ENCODE measurements at places on chromosomes 2 and 18.

DNA sequence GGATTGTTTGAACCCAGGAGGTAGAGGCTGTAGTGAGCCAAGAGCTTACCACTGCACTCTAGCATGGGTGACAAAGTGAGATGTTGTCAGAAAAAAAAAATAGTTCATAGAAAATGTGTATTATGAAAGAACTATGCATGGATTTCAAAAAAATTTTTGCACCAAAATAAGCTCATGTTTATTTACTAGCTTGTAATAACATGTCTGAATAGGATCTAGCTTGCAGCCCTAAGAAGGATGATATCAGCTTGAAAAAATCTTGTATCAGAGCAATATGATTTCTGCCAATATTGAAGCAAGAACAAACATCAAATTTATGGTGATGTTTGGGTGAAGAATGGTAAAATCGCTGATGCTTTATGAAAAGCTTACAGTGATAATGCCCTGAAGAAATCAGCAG lies 97.0 kb upstream of the RFX8 start:
- no peak overlapping the region for H3K4me3 ChIP-seq
- H3K36me3 ChIP-seq: peaks cover 2% of the 10 kb centered on the region
- H3K27ac ChIP-seq: no peak overlapping the region
- DNase-seq: no peak
- peaks cover 44% of the 10 kb centered on the region for H3K4me1 ChIP-seq
- H3K27me3 ChIP-seq: peaks cover 4% of the 10 kb centered on the region

DNA sequence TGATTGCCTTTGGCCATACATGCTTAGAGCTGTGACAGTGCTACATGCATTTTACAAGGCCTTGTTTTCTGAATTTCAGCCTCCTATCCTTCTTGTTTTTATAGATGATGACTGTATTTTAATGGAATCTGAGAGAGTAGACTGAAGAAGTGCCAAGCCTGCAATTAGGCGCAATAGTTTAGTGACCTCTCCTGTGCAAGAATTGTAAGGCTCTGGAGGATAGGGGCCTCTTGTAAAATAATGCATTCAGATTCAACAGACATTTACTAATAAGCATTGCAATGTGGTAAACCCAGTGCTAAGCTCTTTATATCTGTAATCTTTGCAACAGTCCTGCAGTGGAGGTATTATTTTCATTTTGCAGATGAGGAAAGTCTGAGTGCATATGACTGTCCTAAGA lies 105.5 kb downstream of the TDRD15 start:
- no peak overlapping the region for H3K4me3 ChIP-seq
- H3K4me1 ChIP-seq: no peaks in the 10 kb centered on the region
- no peaks in the 10 kb centered on the region for H3K27me3 ChIP-seq
- no peaks in the 10 kb centered on the region for H3K36me3 ChIP-seq

GRCh38 chr2:172086241-172087206 lies 1.2 kb downstream of the DLX1 start:
- DNase-seq: no peak
- H3K27me3 ChIP-seq: peaks cover 90% of the 10 kb centered on the region
- peaks cover 1% of the 10 kb centered on the region for H3K36me3 ChIP-seq
- H3K4me3 ChIP-seq: peak overlapping the region; percentile 30

GRCh38 chr2:89763254-89763580 lies 1071.7 kb downstream of the RPIA start:
- DNase-seq: no peak
- no peak overlapping the region for H3K27ac ChIP-seq
- H3K4me3 ChIP-seq: no peak overlapping the region
- no peaks in the 10 kb centered on the region for H3K4me1 ChIP-seq
- H3K36me3 ChIP-seq: peaks cover 3% of the 10 kb centered on the region
- H3K27me3 ChIP-seq: peaks cover 8% of the 10 kb centered on the region

- no peaks in the 10 kb centered on the region for H3K36me3 ChIP-seq
- H3K27ac ChIP-seq: no peak overlapping the region
- DNase-seq: no peak
- no peaks in the 10 kb centered on the region for H3K27me3 ChIP-seq
- no peaks in the 10 kb centered on the region for H3K4me1 ChIP-seq
These were observed 193.4 kb downstream of the PARD3B start for GRCh38 chr2:204738721-204739120.

- no peak overlapping the region for H3K27ac ChIP-seq
- no peaks in the 10 kb centered on the region for H3K36me3 ChIP-seq
- no peak overlapping the region for H3K4me3 ChIP-seq
- peaks cover 3% of the 10 kb centered on the region for H3K27me3 ChIP-seq
These were observed 221.1 kb downstream of the GALR1 start for GRCh38 chr18:77470569-77471413.

DNA sequence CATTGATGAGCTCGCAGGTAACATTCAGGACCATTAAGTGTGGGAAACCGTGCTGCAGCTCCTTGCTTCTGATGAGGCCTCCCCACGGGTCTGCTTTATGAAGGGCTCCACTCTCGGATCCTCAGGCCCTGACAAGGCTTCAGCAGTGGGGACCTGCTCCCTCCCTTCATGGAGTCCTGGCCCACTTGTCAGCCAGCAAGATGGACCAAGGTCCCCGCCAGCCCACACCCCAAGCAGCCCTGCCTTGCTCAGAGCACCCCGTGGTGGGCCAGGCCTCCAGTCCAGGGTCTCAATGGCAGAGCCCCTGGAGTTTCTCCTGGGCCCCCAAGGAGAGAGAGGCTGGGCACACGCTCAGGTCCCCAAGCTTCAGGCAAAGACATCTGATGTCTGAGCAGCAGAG lies 41.5 kb downstream of the CROCC2 start:
- H3K36me3 ChIP-seq: no peaks in the 10 kb centered on the region
- no peaks in the 10 kb centered on the region for H3K4me1 ChIP-seq
- H3K27ac ChIP-seq: no peak overlapping the region
- peaks cover 9% of the 10 kb centered on the region for H3K27me3 ChIP-seq
- no peak for DNase-seq
- no peak overlapping the region for H3K4me3 ChIP-seq

- DNase-seq: no peak
- no peaks in the 10 kb centered on the region for H3K4me1 ChIP-seq
- H3K4me3 ChIP-seq: no peak overlapping the region
- H3K27ac ChIP-seq: no peak overlapping the region
These were observed 84.1 kb downstream of the CAPN13 start for GRCh38 chr2:30722936-30723725.

GRCh38 chr18:11887328-11888128 lies 20.6 kb downstream of the MPPE1 start:
- no peaks in the 10 kb centered on the region for H3K4me1 ChIP-seq
- H3K27me3 ChIP-seq: no peaks in the 10 kb centered on the region
- no peak overlapping the region for H3K4me3 ChIP-seq
- H3K36me3 ChIP-seq: peaks cover 28% of the 10 kb centered on the region
- no peak overlapping the region for H3K27ac ChIP-seq

- no peaks in the 10 kb centered on the region for H3K27me3 ChIP-seq
- no peak overlapping the region for H3K4me3 ChIP-seq
- DNase-seq: no peak
- H3K36me3 ChIP-seq: no peaks in the 10 kb centered on the region
These were observed 131.5 kb upstream of the STON1 start for GRCh38 chr2:48398285-48399002.

DNA sequence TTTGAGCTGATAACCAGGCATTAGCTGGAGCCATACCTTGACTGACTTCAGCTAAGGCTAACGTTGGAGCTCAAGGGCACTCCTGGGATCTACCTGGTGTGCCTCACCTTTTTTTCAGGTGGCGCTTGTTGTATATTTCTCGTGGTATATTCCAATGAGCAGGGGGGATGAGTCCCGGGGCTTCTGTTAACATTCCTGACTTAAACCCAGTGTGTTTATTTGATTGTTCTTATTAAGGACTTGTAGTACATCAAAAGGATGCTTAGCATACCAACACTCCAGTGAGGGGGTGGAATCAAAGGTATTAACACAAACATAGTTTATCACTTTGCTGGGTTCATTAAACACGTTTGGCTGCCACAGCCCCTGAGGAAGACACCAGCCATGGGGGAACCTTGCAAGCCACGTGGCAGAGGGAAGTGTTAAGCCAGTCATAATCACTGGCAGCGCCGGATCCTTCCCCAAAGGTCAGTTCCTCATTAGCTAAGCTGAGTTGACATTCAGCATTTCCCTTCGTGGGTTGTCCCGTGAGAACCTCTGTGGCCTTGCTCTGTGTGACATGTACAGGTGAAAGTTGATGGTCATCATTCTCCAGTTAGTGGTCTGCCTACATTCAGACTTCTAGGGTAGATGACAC lies 119.5 kb upstream of the MCFD2 start:
- H3K36me3 ChIP-seq: peaks cover 38% of the 10 kb centered on the region
- no peaks in the 10 kb centered on the region for H3K27me3 ChIP-seq
- H3K4me3 ChIP-seq: no peak overlapping the region
- H3K4me1 ChIP-seq: peaks cover 24% of the 10 kb centered on the region

DNA sequence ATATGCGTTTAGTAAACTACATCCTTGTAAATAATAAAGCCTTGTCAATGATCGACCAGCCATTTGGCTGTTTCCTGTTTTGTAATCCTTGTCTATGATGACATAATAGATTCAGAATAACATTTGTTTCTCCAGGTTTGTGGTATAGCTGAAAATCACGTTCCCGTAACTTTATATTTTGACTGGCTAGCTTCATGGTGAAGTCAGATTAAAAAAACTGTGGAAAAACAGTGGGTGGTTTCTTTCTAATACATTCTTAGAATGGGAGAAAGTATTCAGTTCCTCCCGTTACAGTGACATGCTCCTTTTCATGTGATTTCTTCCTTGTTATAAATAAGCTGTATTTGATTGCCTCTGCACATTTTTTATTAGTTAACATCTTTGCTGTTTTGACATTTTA lies 366.9 kb downstream of the NYAP2 start:
- H3K4me1 ChIP-seq: no peaks in the 10 kb centered on the region
- no peak overlapping the region for H3K27ac ChIP-seq
- H3K36me3 ChIP-seq: no peaks in the 10 kb centered on the region
- peaks cover 9% of the 10 kb centered on the region for H3K27me3 ChIP-seq

DNA sequence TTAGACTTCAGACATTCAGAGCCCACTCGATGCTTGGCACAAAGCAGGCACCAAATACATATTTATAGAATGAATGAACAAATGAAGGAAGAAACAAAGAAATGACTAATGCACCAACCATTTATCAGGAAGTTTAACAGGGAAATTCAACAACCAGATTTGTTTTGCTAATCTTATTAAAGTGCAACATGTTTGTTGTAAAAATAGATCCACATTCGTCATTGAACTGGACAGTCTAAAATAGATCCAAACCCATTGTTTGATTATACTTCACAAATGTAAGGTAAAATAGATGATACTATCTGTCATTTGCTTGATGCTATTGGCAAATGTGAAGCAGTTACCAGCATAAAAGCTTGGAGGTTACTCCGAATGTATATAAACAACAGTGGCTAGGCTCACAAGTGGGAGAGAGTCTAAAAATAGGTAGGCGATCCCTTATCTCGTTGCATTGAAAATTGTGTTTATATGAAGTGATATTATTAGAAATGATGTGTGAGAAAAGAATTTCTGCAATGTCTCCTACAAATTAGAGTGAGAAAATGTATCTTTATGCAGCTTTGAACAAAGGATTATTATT lies 246.2 kb downstream of the NEDD4L start:
- H3K27ac ChIP-seq: no peak overlapping the region
- no peak overlapping the region for H3K4me3 ChIP-seq
- no peaks in the 10 kb centered on the region for H3K36me3 ChIP-seq
- H3K4me1 ChIP-seq: no peaks in the 10 kb centered on the region
- DNase-seq: no peak
- H3K27me3 ChIP-seq: peaks cover 3% of the 10 kb centered on the region

DNA sequence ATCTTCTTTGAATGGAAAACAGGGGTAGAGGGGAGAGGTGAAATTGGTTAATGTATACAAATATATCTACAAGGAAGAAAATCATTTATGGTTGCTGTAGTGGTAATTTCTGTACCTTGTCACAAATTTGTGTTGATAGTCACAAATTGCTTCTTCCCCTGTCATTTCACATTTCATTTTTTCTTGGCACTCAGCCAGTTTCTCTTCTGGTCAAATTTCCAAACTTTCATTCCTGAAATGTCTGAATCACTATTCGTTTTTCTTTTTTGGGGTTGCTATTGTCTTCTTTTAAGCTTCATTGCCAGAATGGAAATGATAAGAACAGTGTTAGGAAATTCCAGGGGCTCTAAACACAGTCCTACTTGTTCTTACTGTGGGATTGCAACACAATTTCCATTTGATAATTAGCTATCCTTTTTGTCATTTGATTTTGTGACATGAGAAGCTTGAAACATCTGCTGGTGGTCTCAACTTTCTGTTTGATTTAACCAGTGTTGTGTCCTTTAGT lies 136.0 kb upstream of the GCFC2 start:
- no peak for DNase-seq
- no peaks in the 10 kb centered on the region for H3K4me1 ChIP-seq
- H3K36me3 ChIP-seq: no peaks in the 10 kb centered on the region
- H3K27ac ChIP-seq: no peak overlapping the region

- peaks cover 28% of the 10 kb centered on the region for H3K27me3 ChIP-seq
- H3K4me3 ChIP-seq: no peak overlapping the region
- no peaks in the 10 kb centered on the region for H3K36me3 ChIP-seq
- DNase-seq: no peak
- peaks cover 11% of the 10 kb centered on the region for H3K4me1 ChIP-seq
- H3K27ac ChIP-seq: no peak overlapping the region
These were observed 56.4 kb downstream of the FAM168B start for GRCh38 chr2:131036696-131037397.

GRCh38 chr2:143877056-143877455 lies 642.9 kb downstream of the ZEB2 start:
- H3K27me3 ChIP-seq: peaks cover 2% of the 10 kb centered on the region
- H3K4me1 ChIP-seq: no peaks in the 10 kb centered on the region
- no peak overlapping the region for H3K4me3 ChIP-seq
- no peak for DNase-seq
- no peaks in the 10 kb centered on the region for H3K36me3 ChIP-seq

DNA sequence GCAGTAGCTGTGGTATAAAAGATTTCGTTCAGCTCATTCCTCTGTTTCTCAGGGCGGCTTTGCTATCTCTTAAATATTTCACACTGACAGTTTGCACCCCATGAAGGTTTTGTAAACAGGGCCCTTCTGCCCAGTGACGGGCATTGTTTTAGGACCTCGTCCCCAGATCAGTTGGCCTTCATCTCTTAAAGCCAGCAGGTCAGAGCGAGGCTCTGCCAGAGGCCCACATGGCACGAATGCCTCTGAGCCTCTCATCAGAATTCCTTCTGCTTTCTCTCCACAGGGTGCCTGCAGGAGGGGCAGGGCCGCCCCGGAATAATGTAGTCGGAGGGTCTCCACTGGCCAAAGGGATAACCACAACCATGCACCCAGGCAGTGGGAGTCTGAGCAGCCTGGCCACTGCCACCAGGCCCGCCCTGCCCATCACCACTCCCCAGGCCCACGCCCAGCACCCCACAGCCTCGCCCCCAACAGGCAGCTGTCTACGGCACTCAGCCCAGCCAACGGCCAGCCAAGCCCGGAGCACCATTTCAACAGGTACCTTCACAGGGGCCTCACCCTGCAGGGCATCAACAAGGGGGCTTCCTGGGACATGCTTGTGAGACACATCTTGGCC lies 177.0 kb downstream of the SEPTIN10 start:
- no peaks in the 10 kb centered on the region for H3K4me1 ChIP-seq
- no peak overlapping the region for H3K27ac ChIP-seq
- no peak overlapping the region for H3K4me3 ChIP-seq
- no peak for DNase-seq
- H3K27me3 ChIP-seq: no peaks in the 10 kb centered on the region

Data from activated T-helper 1 cell treated with anti-CD3 and anti-CD28 coated beads, Interleukin-12 subunit alpha, Interleukin-12 subunit beta, Interleukin-2, Interleukin-4 antibody, amounts not matched to agents 30 ng/mL and 10 ng/mL and 1 ng/mL, durations not matched to agents 14 hours and 24 hours and 36 hours (primary cell).